ENCODE measurements at places on chromosomes 3 and 15.

DNA sequence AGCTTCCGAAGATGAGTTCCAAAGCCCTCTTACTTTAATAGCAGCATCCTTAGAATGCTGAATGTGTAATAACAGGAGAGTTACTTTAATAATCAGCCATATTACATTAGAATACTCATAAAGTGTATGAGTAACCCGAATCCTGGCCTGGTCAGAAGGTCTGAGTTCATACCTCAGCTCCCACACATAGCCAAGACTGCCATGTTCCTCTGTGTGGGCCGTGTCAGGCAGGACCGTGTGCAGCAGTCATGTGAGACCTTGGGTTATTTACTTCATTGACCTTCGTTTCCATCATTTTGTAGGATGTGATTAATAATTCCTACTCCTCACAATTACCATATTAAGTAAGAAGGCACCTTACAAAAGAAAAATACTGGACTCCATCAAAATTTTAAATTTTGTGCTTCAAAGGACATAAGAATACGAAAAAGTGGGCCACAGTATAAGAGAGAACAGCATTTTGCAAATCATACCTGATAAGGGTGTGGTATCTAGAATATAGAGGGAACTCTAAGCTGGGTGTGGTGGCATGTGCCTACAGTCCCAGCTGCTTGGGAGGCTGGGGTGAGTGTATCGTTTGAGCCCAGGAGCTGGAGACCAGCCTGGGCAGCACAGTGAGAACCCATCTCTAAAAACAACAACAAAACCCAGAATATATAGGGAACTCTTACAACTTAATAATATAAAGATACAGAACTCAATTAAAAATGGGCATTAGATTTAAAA is 163.4 kb downstream of the ATG7 start:
- no peak for DNase-seq

- DNase-seq = no peak
Observed at GRCh38 chr3:39273119-39273518, 6.7 kb downstream of the CX3CR1 start.

- DNase-seq = no peak
Observed at GRCh38 chr3:105140899-105141367, 225.8 kb upstream of the ALCAM start.

GRCh38 chr3:108552267-108553159 is 36.7 kb downstream of the CIP2A start:
- DNase-seq = no peak

DNA sequence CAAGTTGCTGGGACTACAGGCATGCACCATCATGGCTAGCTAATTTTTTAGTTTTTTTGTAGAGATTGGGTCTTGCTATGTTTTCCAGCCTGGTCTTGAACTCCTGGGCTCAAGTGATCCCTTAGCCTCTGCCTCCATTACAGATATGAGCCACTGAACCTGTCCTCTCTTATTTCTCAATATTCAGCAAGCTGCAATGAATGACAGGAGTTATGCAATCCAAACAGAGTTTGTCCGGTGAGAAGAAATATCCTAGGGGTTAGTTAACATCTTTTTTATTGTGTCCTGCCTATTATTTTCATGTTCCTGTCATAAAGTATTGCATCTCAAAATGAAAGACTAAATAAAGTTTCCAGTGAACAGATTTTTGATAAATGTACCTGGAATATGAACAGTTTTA is 1161.4 kb downstream of the OTOL1 start:
- no peak for DNase-seq

GRCh38 chr3:110859336-110859735 is 212.3 kb upstream of the NECTIN3 start:
- DNase-seq = no peak

DNA sequence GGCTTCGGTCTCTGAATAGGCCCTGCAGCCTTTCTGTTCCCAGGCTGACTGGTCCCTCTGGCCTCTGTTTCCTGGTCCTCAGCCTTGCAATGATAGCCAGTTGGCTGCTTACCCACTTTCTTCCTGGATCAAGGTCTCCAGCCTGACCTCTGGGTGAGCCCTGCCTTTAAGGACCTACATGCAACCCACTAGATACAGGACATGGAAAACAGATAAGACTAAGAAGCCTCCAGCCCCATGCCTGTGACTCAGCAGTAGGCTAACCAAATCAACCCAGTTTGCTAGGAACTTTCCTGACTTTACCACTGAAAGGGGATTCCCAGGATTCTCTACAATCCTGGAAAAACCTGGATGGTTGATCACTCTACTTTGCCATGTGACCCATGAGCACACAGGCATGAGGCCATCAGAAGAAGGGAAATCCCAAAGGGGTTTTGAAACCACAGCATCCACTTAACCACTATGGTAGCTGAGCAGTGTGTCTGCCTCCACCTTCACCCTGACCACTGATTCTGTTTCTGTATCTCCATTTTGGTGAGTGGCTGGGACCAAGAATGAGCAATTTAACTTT is 188.1 kb downstream of the CHST2 start:
- DNase-seq = no peak

DNA sequence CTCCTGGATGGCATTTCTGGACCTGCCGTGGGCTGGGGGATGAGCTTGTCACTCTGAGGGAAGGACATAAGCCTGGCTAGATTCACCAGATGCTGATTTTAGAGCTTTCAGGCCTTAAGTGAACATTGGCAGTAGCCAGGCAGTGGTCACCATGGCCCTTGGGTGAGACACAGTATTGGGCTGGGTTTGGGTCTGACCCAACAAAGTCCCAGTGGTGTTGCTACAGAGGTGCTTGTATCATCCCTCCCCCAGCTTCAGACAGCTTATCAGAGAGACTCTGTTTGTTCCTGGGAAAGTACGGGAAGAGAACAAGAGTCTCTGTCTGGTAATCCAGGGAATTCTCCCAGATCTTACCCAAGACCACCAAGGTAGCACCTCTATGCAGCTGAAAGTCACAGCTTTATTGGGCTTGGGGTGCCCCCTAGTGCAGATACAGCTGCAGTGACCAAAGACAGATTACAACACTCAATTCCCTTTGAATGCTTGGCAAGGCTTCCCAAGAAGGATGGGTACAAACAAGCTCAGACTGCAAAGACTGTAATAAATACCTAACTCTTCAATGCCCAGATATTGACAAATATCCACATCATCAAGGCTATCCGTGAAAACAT is 9.8 kb upstream of the RUVBL1 start:
- DNase-seq = no peak

DNA sequence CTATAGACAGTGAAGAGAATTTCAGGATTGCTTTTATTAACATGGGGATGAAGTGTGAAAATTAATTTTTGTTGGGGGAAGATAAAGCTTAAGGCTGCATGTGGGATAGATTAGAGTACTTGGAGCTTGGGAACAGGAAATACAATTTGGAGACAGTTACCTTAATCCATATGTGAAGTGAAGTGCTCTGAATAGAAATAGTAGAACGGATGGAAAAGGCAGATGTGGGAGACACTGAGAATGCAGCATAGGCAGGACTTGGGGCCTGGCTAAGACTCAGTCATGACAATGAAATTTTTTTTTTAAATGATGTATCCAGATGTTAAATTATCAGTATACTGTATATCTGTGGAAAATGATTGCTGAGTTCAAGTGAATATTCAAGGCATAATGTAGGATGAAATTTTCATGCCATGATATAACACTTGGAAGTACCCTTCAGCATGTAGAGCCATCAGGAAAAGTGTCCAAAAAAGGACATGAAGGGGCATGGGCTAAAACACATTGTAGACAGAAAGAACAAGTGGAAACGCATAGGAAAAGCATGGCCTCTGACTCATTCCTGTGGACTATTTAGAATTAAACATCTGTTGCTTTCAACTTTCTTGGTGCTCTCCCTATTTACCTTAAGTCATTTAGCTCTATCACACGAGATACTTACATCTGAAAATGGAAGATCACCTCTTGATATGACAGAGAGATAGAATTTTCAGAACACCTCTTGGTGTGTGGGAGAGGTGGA is 134.8 kb downstream of the RBMS3 start:
- no peak for DNase-seq

DNA sequence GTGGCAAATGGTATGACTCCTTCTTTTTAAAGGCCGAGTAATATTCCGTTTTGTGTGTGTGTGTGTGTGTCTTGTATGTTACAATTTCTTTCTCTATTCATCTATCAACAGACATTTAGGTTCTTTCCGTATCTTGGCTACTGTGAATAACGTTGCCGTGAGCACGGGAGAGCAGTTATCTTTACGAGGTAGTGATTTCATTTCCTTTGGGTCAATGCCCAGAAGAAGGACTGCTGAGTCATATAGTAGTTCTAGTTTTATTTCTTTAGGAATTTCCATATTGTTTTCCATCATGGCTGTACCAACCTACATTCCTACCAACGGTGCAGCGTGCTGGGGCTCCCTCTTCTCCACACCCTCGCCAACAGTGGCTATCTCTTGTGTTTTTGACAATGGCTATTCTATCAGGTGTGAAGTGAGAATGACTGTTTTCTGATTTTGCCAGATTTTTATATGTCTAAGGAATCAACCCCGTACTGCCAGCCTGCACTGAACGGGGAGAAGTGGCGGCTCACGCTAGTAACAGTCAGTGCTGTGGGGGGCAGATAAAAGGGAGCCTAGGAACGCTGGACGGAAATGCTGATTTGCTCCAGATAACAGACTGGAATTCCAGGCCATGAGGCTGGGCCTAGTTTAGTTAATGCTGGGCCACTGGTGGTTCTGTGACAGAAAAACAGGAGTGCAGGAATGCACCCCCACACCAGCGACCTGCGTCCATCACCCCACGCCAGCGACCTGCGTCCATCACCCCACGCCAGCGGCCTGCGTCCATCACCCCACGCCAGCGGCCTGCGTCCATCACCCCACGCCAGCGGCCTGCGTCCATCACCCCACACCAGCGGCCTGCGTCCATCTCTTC is 168.1 kb downstream of the XXYLT1 start:
- DNase-seq = no peak

GRCh38 chr3:142224482-142225072 is 808 bp downstream of the GK5 start:
- DNase-seq = no peak

DNA sequence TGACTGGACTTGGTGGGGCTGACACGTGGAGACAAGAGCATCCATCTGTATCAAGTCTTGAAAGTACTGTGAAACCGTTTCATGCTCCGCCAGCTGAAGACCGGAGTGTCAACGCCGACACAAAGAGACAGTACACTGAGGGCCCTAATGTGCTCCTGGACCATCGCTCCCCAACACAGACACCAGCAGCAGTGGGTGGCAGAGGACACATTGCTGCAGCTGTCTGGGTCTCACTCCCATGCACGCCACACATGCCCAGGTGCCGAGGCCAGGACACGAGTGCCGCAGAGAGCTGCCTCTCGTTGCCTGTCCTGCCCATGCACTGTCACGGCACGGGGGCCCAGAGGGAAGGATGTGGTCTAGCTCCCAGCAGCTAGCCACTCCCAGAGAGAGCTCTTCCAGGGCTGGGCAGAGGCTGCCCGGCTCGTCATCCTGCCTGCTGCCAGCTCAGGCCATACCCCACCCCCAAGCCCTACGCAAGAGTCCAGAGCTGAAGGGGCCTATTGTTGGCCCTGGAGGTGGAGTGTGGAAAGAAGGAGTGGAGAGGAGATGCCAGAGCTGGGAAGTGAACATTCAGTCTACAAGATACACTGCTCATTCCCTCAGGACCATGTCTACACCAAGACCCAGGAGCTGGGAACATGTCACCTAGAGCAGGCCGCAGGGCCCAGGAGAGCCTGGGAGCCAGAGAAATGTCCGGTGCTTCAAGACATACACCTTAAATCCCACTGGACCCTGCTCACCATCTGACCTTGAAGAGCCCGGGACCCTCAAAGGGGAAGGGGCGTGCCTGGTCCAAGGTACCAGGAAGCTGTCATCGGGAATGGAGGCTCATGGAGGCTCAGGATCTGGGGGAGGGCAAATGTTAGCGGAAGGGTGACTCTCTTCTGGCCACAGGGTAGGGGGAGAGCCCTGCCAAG is 7.7 kb downstream of the TNK2 start:
- peak; percentile 25 for DNase-seq

GRCh38 chr3:133038731-133039375 is 662 bp downstream of the TMEM108 start:
- no peak for DNase-seq

- DNase-seq = peak; percentile 73
Observed at GRCh38 chr15:70488002-70488605, 275.3 kb downstream of the UACA start.

GRCh38 chr3:18740631-18741583 is 315.8 kb upstream of the SATB1 start:
- peak; percentile 33 for DNase-seq

- DNase-seq = no peak
Observed at GRCh38 chr3:47716656-47717055, 65.0 kb downstream of the SMARCC1 start.

DNA sequence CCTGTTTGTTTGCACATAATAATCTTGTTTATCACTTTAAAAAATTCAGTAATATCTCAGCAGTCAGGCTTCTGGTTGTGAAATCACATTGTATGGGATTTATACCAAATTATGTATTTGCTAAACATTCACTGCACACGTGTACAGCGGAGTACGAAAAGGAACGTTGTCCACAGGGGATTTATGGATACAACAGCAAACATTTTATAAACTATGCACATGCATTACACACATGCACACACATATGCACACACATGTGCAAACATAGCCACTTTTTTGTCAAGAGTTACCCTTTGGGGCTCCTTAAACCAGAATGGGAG is 150.5 kb downstream of the LRRK1 start:
- DNase-seq = no peak

- DNase-seq = no peak
Observed at GRCh38 chr15:31306426-31307269, 20.0 kb upstream of the KLF13 start.

GRCh38 chr15:73857193-73857920 is 16.0 kb upstream of the TBC1D21 start:
- no peak for DNase-seq

GRCh38 chr15:31266712-31267111 is 59.9 kb upstream of the KLF13 start:
- DNase-seq = no peak

All from stimulated activated CD4-positive, alpha-beta T cell treated with anti-CD3 and anti-CD28 coated beads, Interleukin-12 subunit alpha, Interleukin-12 subunit beta, amount 100 ng/mL, for 4 hours (primary cell).